ENCODE measurements at places on chromosomes 16 and 17.
A peak's percentile ranks its signal among the peaks of the same experiment; 100 is the strongest.

- peak; percentile 10 for DNase-seq
Measured at GRCh38 chr17:48102798-48103715, 1.8 kb upstream of the CBX1 start.

DNA sequence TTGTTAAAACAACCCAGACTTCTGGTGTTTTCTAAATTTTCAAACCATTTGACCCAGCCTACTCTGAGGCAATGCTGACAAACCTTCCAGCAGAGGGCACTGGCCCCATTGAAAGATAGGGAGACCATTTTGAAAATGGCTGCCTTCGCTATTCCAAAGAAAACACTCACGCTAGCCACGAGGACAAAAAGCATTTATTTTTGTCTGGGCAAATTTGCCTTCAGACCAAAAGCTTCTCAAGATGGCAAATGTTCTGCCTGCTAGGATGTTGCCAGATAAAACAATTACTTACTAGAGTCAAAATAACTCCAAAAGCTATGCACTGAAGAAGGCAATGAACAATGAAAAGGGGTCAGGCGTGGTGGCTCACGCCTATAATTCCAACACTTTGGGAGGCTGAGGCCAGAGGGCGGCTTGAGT, 296.7 kb upstream of the IRX5 start:
- DNase-seq: no peak

DNA sequence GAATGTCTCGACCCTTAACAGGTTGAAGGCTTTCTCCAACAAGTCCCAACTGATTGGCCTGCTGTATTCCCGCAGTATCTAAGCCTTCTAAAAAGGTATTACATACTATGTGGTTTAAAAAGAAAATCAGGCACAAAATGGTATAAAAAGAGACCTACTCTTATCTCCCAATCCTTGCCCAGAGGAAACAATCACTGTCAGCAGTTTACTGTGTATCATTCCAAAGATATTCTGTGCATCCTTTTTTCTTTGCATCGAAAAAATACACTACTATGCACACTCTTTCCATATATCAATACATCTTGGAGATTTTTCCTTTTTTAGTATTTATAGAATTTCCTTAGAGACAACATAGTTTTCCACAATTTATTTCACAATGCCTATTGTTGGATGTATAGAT, 118.8 kb upstream of the TBX2 start:
- DNase-seq: no peak

GRCh38 chr16:88387941-88388627, 5.3 kb downstream of the ZNF469 start:
- DNase-seq: no peak

DNA sequence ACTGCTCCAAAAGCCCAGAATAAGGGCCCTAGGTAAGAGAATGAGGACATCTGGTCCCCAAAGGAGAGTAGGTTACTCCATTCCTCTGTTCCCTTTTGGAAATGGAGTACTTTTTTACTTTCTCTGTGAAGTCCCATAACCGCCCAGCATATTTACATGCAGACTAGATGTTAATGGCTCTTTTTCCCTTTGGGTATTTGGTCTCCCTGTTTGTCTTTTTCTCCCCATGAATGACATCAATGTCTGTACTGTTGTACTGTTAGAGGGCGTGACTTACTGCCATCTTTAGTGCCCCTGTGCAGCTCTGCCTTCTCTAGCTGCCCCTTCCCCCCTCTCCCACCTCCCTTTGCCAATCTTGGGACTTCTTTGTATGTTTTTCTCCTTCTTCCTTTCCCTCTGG, 19.0 kb downstream of the GPR179 start:
- no peak for DNase-seq

DNA sequence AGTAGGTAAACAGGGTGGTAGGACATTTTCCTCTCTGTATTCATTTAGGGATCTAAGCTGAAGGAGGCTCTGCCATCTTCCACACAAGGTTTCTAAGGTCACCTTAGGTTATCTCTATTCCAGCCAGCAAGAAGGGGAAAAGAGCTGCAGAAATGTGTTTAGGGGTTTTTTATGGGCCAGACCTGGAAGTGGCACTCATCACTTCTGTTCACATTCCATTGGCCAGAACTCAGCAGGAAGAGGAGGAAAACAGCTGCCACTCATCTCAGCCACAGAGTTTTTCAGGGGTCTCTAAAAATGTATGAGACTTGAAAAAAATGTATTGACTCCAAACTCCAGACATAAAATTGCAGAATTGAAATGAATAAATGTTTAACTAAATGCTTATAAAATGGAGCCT, 65.8 kb downstream of the FTO start:
- no peak for DNase-seq

GRCh38 chr16:2478279-2478678, 3.4 kb downstream of the TBC1D24 start:
- no peak for DNase-seq

DNA sequence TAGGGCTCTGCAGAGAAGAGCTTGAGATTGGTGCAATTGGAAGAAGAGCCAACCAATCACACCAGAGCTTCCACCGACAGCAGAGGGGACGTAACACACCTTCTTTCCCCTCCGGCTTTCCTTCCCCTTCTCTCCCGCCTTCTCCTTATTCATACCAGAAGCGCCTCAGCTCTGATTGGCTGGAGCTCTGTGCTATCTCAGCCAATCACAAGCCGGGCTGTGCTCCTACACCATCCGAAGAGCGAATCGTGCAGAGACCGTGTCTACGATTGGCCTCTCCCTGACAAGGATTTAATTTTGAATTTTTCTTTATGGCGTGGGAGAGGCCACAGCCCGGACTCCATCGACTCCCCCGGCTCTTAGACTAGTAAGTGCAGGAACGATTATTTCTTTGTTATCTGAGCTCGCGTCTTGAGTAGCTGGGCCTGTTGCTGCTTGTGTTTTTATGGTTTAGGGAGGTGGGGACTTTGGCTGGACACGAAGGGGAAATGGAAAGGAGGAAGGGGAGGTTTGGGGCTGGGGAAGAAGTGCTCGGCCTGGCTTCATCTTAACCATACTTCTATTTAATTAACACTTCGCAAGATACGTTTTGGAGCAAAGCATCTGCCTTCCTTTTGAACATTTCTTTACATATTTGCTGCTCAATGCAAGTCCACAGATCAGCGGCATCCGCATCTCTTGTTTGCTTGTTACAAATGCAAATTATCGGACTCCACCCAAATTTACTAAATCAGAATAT, at the start of gene PRR11:
PRR11 (plus strand) TSS at position 308 of the 739 bp plus-strand sequence. CDS start 14,007 bp downstream, outside the sequence.
- peak; percentile 87 for DNase-seq

DNA sequence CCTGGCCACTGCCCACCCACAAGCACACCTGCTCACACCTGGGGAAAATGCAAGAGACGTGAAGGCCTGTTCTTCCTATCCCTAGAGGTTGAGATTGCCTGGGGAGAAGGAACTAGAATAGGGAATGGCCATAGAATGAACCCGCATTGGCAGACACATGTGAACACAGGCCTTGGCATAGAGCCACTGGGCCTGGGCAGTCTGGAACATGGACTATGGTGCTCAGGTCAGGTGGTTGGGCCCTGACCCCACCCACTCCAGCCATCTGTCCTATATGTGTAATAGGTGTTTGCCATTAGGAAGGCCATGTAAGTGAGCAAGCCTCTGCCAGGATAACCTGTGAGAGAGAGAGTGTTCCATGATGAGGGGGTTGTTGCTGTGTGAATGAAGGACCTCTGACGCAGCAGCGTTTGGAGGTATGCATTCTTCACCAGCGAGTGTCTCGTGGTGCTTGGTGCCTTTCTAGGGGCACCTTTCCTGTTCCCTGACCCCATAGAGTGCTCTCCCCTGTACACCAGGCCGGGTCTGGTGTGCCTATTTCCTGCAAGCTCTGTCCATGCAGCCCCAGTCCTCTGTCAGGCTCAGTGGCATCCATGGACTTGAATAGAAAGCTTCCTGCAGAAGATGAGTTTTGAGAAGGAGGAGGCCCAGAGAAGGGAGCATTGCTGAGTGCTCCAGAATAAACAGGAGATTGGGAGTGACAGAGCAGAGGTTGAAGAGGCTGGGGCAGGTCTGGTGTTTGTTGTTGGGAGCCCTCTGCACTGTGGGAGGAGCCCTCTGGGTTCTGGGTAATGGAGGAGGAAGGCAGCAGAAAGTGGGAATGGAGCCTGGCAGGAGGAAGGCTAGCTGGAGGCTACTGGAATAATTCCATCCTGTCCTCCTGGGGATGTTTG, 15.6 kb downstream of the CTRL start:
- DNase-seq: no peak

GRCh38 chr17:69916761-69917160, 158.3 kb upstream of the KCNJ16 start:
- no peak for DNase-seq

GRCh38 chr17:45747911-45748310, 36.2 kb upstream of the CRHR1 start:
- no peak for DNase-seq

DNA sequence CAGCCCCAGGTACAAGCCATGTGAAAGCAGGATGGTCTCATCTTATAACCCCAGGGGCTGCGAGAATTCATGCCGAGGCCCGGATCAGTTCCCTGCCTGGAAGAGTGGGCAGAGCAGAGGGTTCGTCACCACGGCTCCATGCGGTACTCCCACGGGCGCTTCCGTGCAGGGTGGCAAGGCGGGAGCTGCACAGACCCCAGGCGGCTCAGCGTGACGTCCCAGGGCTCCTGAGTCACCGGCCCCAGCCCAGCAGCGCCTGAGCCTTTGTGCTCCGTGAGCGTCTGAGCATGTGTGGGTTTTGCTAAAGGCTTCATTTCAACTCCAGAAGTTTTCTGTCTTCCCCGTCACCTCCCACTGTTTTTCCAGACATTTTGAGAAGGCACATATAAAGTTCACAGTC, 71.2 kb upstream of the CHMP6 start:
- DNase-seq: no peak

DNA sequence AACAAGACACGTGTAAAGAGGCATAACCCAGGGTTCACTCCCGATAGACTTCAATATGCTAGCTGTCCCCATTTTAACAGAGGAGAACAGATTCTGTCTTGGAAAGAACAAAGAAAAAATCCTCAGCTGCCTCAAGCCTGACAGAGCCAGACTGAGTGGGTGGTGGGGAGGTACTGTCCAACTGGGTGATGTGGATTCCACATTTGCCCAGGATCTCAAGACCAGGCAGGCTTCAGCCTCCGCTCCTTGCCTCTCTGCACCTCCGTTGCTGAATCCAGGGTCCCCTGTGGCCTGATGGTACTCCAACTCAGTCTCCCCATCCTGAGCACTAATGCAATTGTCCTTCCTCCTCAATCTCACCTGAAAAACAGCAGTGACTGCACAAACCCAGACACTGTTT, 163.8 kb downstream of the GSG1L start:
- no peak for DNase-seq

GRCh38 chr16:84950906-84951305, 60.4 kb downstream of the ZDHHC7 start:
- no peak for DNase-seq

GRCh38 chr17:75847614-75848522, 3.7 kb upstream of the UNC13D start:
- DNase-seq: no peak

GRCh38 chr16:64977206-64977920, 144.5 kb downstream of the CDH11 start:
- no peak for DNase-seq

GRCh38 chr17:53462393-53462811, 360.3 kb upstream of the KIF2B start:
- no peak for DNase-seq

GRCh38 chr17:70780031-70780430, 610.7 kb downstream of the KCNJ2 start:
- DNase-seq: no peak

DNA sequence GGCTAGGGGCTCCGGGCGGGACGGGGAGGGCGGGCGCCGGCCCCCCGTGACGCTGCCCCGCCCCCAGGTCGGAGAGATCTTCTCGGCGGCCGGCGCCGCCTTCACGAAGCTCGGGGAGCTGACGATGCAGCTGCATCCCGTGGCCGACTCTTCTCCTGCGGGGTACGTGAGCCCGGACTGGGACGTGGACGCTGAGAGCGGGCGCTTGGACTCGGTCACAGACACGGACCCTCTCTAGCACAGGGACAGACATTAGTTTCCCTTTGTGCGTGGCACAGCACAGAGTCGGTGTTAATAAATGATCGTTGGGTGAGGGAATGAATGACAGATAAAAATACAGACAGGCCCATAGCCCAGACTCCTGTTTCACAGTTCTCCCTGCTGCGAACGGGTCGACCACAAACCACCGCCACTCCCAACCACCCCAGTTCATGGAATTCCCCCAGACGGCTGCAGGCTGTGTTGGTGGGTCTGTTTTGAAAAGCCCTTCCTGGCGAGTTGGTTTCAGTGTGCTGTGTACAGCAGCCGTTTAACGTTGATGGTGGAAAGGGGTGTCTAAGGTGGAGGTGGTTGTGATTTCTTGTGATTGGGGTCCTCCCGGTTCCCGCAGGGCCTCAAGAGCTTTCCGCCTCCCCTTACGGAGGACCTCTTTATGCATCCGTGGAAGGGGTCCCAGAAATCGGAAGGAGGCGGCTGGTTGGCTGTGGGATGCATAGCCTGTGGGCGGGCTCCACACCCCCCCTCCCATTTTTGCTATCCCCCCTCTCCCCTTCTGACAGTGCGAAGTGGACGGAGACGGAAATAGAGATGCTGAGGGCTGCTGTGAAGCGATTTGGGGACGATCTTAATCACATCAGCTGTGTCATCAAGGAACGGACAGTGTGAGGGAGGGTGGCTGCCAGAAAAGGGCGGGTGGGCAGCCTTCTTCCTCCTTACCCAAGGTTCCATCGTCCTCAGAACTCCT, 2.9 kb downstream of the RNASEK start:
- DNase-seq: peak; percentile 60

DNA sequence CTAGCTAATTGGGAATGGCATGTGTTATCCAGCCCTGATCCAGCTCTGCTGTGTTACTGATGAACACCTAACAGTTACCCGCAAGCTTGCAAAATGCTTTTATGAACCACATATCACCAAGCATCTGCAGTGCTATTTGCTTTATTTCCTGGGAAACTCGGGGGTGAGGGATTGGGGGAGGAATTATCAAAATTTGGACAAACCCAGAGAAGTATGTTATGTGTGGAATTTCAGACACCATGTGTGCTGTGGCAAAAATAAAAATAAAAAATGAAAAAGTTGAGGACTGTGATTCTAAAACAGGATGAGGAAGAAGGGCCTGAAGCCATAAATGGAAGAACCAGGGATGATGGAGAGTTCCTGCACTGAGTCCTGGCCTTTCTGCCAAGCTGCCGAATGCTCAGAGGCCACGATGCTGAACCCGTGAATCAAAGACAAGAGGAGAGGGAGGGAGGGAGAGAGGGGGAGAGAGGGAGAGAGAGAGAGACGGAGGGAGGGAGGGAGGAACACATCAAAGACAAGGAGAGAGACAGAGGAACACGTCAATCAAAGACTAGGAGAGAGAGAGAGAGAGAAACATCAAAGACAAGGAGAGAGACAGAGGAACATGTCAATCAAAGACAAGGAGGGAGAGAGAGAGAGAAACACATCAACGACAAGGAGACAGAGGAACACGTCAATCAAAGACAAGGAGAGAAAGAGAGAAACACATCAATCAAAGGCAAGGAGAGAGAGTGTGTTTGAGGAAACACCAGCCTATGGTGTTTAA, 89.8 kb downstream of the MRM3 start:
- DNase-seq: no peak

Data from activated CD4-positive, alpha-beta T cell treated with anti-CD3 and anti-CD28 coated beads for 24 hours (primary cell).